ENCODE measurements at places on chromosomes 11 and 22.
A peak's percentile ranks its signal among the peaks of the same experiment; 100 is the strongest.

- no peak for DNase-seq
Observed at GRCh38 chr11:114237321-114238280, 58.6 kb upstream of the NNMT start.

DNA sequence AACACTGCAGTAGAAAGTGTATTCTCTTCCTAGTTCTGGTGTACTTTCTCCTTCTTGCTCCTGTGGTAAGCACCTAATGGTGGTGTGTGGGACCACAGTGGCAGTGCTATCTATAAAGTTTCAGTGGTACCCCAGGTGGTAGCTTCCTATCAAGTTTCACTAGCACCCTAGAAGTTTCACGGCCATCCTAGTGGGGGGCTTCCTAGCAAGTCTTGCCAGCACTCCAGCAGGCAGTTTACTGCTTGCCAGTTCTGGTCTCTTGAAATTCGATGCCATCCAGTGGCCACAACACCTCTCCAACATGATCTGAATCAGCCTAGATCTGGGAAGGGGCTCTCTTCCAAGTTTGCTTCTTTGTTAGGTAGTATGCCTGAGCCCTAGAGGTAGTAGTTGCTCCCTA lies 229.6 kb downstream of the SWAP70 start:
- DNase-seq: no peak

DNA sequence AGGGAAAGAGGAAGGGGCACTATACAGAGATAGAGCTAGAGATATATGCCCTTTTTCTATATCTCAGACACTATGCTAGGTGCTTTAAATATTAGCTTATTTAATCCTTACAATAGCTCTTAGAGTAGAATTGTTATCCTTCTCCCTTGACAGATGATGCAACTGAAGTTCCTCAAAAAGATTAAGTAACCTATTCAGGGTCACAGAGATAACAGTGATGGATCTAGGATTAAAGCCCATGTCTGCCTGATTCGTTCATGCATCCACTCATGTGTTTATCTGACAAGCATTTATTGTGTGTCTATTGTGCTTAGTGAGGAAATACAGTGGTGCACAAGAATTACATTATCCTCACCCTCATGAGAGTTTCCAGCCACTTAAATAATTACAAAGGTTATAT lies 8.7 kb downstream of the CCDC83 start:
- DNase-seq: no peak

- DNase-seq: peak; percentile 6
Observed at GRCh38 chr11:44950625-44951476, at the start of gene TP53I11. Gene TP53I11, minus strand, starts transcription at chr11:44950883. Its CDS starts 12,548 bp downstream, at chr11:44938335.

- DNase-seq: no peak
Observed at GRCh38 chr11:14334893-14335292, 24.1 kb downstream of the RRAS2 start.

Data from substantia nigra (tissue), 51 donors.